ENCODE measurements at places on chromosomes 16 and 17.

DNA sequence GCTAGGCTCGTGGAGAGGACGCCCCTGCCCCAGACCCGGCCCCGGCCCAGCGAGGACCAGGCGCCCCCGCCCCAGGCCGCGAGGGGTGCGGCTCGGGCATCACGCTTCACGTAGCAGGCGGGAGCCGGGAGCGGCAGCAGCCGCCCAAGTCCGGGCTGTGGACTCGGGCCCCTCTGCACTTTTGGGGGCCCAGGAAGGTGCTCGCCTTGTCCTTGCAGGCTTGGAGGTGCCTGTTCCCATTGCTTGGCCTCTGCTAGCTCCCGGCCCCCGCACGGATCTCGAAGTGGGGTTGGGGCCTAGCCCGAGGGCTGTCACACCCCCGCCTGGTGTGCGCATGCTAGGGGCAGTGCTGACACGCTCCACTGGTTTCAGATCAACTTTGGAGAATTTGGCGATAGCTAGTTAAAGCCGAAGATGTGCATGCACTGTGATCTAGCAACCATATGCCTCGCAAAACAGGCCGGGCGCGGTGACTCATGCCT, 55.7 kb downstream of the WSB1 start:
- DNase-seq: peak; percentile 35

DNA sequence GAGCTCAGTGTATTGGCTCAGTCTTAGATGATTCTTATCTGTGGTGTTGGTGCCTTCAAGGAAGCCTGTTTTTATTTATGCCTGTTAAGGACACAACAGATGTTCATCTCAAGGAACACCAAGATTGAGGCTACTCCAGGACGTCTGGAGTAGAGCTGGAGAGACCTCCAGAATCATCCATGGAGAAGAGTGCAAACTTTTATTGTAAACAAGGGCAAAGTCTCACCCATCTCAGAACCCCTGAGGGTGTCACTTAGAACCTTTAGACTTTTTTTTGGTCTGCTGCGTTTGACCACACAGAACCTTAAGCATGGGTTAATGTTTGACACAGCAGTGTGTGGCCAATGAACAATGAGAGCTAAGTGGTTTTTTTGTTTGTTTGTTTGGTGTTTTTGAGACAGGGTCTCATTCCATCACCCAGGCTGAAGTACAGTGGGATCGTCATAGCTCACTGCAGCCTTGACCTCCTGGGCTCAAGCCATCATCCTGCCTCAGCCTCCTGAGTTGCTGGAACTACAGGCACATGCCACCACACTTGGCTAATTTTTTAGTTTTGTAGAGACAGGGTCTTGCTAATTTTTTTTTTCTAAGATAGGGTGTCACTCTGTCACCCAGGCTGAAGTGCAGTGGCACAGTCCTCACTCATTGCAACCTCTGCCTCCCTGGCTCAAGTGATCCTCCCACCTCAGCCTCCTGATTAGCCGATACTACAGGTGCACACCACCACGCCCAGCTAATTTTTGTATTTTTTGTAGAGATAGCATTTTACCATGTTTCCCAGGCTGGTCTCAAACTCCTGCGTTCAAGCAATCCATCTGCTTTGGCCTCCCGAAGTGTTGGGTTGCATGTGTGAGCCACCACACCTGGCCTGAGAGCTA, 16.3 kb downstream of the SLC47A1 start:
- DNase-seq: no peak

DNA sequence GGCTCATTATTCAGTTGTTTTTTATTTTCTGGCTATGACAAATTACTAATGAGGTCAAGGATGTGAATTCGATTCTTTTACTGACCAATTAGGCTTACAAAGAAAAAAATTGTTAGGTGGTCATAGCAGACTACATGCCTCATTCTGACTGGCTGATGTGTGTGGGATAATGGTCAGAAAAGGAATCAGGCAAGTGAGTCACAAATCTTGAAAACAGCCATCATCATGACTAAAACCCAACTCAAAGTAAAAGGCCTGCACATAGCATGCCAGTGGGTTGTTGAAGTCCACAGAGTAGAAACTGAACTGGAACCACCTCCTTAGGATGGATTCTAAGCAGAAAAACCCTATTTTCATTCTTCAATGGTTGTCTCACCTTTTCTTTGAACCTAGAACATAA, 8.6 kb downstream of the RPGRIP1L start:
- peak; percentile 12 for DNase-seq

DNA sequence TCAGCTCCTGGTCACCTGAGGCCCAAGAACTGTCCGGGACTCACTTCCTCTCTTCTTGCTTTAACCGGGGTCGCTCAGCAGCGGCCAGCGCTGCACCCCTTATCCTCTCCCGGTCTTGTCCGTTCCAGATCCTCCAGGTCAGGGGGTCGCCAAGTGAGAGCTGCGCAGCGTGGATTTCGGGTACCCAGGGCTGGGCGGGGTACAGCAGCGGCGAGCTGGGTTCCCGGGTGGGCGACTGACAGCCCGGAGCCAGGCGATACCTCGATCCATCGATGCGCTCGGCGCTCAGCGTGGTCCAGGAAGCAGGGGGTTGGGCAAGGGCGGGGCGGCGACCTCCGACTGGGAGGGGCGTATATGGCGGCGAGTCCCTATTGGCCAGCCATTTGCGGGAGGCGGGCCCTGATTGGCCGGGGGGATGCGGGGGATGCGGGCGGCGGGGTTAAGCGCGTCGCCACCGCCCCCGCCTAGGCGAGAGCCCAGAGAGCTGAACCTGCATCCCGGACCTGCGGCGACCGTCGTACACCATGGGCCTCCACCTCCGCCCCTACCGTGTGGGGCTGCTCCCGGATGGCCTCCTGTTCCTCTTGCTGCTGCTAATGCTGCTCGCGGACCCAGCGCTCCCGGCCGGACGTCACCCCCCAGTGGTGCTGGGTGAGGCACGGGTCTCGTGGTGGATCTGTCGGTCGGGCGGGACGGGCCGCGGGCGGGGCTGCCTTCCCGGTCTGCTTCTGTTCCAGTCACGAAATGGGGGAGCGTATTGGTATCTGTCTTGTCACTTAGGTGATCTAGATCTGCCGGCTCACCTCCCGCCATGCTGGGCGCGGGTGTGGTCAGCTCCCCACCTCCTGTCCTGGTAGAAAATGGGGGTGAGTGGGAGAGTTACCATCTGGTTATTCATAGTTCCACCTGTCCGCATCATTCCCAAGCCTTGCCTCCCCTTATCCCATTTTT, at the start of gene PLA2G15:
Gene PLA2G15, plus strand, starts transcription at position 471 of the 951 bp plus-strand sequence. Its CDS starts 54 bp downstream, at position 525.
- peak; percentile 73 for DNase-seq

GRCh38 chr17:50679008-50679544, 28.6 kb downstream of the ANKRD40 start:
- no peak for DNase-seq

GRCh38 chr17:41781404-41782110, 5.0 kb downstream of the JUP start:
- DNase-seq: no peak

GRCh38 chr17:42429726-42430447, 6.8 kb upstream of the CAVIN1 start:
- no peak for DNase-seq

All from amniotic stem cell (primary cell).